Right hindlimb (tissue), 1 donor: ENCODE measurements at places on chromosomes 4 and X.

- DNase-seq: no peak
Observed at GRCh38 chrX:129612396-129612795, 42.4 kb downstream of the APLN start.

GRCh38 chr4:79083406-79084010 is 144.3 kb upstream of the PAQR3 start:
- no peak for DNase-seq

DNA sequence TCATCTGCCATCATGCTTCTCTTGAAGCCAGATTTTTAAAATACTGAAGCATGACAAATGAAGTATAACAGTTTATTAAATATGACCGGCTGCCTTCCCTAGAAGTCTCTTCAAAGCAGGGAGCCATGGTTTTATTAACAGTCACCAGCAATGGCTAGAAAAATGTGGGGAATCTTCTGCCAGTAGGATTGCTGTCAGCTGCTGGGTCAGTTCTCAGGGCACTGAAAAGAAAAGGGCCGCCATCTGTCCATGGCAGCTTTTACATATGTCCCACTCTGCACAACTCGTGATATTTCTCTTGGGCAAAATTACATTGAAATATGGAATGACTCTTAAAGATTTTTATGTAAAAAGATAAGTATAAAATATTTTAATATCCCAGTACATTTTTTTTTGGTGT is 2.8 kb downstream of the CCNG2 start:
- DNase-seq: no peak

GRCh38 chr4:80226094-80226493 is 28.8 kb downstream of the PRDM8 start:
- no peak for DNase-seq

DNA sequence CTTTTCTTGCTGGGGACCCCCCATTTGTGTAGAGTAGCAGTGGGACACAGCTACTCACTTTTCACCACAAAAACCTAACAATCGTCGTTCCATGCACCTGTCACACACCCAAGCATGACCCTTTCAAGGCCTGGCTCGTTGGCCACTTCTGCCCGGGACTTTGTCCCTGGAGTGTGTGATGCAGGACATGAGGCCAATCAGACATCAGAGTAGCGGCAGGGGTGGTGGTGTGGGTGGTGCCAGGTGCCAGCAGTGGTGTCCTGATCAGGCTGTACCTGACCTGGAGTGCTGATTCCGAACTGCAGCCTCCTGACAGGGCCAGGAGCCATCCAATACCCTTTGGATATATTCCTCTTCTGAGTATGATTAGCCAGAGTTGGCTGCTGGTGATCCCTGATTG is 23.1 kb upstream of the PROM1 start:
- no peak for DNase-seq

DNA sequence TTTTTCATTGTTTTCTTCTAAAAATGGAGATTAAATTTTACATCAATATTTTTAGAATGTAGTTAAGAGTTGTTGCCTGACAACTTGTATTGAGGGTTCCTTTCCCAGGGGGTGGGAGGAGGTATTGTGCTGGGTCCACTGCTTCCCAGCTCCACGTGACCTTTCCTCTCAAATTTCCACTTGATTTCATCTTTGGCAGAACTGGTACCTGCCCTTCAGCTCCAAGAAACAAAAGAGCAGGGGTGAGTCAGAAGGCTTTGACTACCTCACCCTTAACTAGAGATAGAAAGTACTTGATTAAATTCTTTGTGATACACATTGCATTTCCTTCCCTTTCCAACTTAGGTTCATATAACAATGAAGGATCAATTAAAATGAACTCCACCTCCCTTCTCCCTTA is 19.7 kb downstream of the TRIM2 start:
- no peak for DNase-seq

GRCh38 chr4:16110661-16111290 is 27.0 kb upstream of the PROM1 start:
- no peak for DNase-seq
